ENCODE measurements at places on chromosomes 1 and 21.

GRCh38 chr21:14879458-14879857 is 185.3 kb downstream of the NRIP1 start:
- no peak for DNase-seq

DNA sequence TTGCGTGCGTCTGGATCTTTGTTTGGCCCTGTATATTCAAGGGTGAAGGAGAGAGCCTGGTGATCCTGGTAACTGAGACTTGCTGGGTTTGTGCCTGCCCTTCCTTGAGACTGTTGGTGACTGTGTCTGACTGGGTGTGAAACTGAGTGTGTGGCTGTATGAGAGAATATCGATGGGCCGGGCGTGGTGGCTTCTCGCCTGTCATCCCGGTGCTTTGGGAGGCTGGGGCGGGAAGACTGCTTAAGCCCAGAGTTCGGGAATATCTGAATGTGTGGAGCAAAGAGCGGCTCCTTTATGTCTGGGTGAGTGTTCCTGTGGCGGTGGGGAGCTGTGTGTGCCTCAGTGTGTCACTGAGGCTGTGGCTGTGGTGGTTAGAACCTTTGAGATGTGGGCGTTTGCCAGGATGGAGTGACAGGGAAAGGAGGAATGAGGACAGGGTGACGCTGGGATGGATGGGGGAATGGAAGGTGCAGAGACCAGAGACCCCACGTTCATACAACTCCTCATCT is 2.7 kb upstream of the MARCKSL1 start:
- no peak for DNase-seq

GRCh38 chr1:180182643-180183311 is 28.1 kb downstream of the QSOX1 start:
- DNase-seq, result peak; percentile 80

DNA sequence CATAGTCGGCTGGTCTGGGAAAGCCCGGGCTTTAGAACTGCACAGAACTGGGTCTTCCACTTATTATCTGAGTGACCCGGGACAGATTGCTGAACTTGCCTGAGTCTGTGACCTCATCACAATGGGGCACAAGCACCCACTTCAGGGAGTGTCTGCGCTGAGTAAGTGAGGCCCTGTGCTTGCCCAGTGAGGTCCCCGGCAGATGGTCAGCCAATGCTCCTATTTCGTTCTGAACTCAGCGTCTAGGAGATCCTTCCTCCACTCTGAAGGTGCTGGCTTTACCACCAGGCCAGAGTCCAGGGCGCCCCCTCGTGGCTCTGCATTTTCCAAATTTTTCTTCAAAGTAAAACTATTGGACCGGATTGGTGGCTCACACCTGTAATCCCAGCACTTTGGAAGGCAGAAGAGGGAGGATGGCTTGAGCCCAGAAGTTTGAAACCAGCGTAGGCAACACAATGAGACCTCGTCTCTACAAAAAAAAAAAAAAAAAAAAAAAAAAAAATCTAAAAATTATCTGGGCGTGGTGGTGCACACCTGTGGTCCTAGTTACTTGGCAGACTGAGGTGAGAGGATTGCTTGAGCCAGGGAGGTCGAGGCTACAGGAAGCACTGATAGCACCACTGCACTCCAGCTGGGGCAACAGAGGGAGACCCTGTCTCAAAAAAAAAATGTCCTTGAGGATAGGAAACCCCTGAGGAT is 61.7 kb downstream of the FCRL5 start:
- DNase-seq, result no peak

DNA sequence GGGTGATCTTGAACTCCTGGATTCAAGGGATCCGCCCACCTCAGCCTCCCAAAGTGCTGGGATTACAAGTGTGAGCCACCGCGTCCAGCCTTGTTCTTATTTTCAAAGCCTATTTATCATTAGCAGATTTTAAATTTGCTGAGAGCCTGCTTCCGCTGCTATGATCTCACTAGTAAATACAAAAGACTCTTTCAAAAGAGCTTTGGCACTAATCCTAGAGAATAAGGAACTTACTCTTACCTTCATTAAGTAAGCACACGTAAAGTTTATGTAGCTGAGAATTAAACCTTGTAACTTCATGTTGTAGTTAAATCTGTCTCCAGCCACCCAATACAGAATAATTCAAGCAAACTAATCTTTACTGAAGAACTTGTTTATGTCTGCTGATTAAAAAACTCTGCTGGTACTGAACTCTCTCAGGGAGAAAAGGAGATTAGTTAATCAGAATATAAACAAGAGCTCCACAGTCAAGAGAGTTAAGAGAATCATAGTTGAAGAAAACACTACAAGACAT is 72.3 kb downstream of the RUSC1 start:
- DNase-seq, result no peak

GRCh38 chr1:60841116-60842046 is 241.0 kb upstream of the NFIA start:
- DNase-seq, result no peak

DNA sequence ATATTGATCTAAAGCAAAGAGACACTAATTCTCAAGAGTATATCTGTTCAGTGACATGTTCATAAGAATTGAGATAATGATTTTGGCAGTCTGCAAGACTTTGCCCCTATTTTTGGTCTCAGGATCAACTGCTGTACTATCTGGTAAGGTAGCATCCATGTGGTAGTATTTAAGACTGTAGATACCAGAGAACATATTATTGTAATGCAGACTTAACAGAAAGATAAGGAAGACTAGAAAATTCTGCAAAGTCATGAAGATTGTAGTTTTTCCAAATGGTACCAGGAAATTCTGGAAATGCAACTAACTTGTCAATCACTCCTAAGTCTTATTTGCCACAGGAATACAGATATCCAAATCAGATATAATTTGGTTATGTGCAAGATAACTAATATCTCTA is 35.1 kb downstream of the RNF2 start:
- DNase-seq, result no peak

DNA sequence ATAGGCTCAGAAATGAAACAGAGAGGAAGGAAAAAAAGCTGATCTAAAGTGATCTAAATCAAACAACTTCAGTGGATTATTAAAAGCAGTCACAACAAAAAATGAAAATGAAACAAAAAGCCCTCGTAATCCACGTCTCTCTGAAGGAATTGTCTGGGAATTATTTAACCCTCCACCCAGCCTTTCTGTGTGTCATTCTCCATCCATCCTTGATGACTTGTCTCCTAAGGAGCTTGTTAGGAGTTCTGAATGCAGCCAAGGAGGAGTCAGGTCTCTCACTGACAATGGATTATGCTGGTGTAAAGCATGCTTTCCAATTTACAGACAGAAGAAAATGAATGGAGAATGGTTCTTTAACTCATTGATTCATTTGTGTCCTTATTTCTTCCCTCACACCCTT is 359.3 kb upstream of the RUNX1 start:
- no peak for DNase-seq

- DNase-seq, result no peak
Observed at GRCh38 chr1:225509770-225510169, 81.9 kb upstream of the LBR start.

DNA sequence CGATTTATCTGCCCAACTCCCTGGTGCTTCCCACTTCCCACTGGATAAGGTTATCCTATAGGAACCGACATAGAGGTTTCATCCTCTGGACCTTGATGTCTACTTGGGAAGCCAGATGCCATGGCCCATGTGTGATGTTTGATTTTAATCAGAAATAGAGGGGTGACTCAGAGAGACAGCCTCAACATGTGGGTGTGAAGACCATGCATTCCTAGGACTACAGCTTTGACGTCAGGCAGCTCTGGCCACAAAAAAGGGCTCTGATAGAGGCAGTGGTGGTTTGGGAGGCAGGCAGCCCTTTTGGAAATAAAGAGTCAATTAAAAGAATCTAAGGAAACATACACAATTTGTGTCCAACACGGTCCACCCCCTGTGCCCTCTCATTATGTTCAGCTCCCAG is 5.2 kb upstream of the SH2D2A start:
- no peak for DNase-seq

- DNase-seq, result peak; percentile 14
Observed at GRCh38 chr1:67919274-67920072, 86.2 kb upstream of the GNG12 start.

- no peak for DNase-seq
Observed at GRCh38 chr1:13836136-13836535, 136.1 kb downstream of the PRDM2 start.

DNA sequence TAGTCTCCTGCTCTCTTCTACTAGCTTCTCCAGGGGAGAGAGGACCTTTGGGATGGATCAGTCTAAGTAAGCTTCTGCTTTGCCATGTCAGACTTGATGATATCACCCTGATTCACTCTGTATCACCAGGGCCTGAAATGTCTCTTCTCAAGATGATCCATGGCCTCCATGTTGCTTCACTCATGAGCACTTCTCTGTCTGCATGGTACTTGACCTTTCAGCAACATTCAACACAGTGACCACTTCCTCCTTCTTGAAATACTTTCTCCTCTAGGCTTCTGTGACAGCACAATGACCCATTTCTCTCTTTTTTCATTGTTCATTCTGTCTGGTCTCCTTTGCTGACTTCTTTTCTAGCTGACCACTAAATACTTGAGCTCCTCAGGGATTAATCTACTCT is 35.3 kb upstream of the NGF start:
- no peak for DNase-seq

DNA sequence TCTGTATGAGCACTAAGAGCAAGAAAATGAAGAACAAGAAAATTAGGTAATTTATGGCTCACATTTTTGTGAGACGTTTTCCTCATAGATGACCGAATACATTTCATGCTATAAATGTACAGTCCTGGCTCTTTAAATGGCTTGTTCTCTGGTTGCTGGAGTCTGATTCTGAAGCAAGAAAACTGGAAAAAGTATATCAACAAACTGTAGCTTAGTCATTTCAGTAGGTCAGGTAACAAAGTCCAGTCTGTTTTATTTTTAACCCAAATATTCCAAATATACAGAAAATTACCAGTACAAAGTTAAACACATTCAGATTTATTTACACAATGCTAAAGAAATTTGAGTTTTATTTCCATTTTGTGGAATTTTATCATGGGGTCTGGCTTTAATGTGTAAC is 2.5 kb upstream of the MYBPHL start:
- no peak for DNase-seq

DNA sequence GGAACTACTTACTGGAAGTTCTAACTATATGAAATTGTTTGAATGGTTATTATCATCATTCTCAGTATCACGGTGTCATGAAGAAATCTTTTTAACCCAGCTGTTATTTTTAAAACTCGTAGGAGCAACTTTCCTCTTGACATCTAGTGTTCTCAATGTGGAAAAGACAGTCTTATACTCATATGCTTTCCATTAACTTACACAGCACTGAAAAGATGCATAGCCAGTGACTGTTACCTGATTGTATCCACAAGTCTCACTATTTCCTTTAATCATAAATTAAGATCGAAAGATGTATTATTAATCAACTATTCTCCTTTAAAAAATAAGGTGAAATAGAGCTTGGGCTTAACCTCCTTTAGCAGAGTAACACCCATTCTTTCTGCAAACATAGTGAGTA is 59.7 kb upstream of the TNFSF4 start:
- no peak for DNase-seq

DNA sequence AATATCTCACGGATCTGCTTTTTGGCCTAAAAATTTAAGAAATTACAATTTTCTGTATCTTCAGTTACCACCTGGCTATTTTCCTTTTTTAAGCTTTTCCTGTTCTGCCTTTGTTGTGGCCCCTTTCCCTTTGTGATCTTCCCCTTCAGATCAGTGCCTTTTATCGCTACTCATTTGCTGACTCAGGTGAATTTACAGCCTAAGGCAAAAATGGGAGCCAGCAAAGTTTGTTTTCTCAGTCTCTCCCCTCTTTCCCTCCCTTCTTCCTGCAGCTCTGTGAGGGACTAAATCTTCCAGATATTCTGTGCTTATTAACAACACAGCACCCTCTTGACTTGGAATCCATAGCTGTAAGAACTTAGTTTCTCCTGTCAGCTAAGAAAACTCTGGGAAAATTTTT is 5.3 kb upstream of the PRRC2C start:
- no peak for DNase-seq

DNA sequence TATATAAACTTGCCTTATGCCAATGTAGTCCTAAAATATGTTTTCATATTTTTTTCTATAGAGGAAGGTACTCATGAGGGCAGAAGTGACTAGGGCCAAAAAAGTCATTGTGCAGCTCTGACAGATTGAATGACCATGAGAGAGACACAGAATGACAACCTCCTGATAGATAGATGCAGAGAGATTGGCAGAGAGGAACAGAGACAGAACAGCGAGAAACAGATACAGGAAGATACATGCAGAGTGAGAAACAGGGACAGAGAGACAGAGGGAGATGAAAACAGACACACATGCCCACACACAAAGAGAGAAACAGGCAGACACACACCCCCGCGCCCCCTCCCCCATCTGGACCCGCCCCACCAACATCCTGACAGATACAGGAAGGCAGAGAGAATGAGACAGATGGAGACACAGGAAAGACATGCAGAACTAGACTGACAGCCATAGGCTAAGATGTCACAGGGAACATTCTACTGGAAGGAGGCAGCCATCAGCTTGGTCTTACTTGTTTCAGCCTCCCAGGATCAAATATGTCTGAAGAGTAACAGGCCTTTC is 211.1 kb downstream of the ST6GALNAC3 start:
- no peak for DNase-seq

- DNase-seq, result no peak
Observed at GRCh38 chr1:58035523-58035922, 511.0 kb downstream of the OMA1 start.

Data from NCI-H2171 (cell line).